ENCODE measurements at places on chromosomes 16 and 17.

- DNase-seq: no peak
These were observed 32.3 kb downstream of the GRB7 start for GRCh38 chr17:39769974-39770587.

DNA sequence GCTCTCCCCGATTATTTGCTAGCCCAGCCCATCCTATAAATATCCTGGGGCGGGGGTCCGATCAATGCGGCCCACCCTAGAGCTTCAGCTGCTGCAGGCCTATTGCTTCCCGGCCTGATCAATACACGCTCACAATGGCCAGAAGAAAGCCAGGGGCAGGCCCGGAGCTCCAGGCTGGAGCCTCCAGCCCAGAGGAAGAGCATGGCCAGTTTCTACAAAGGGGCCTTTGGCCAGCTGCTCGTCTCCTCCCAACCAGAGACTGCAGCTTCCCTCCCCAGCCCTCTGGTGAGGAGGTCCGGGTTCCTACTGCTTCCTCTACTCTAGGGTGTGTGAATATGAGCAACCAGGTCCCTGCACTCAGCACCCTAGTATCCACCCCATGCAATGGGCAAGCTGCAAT is 36.7 kb downstream of the SALL1 start:
- DNase-seq: no peak

DNA sequence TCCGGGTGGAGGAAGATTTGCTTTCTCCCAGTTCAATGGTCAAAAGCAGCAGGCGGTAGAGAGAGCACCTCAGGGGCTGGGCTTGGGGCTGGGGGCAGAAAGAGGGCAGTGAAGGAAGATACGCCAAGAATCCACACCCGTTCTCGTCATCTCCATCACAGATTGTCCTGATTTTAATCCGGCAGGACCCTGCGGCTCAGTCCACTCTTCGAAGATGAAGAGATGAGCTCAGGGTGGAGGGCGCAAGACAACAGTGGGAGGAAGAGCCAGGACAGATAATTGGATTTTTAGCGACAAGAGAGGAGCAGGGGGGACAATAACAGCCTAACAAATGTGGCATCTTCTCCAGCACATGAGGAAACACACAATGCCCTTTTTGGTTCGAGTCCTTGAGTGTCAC is 165.9 kb downstream of the SDK2 start:
- no peak for DNase-seq

- DNase-seq: no peak
These were observed 12.8 kb downstream of the BAHCC1 start for GRCh38 chr17:81408049-81408448.

GRCh38 chr16:85526185-85526974 is 86.7 kb upstream of the GSE1 start:
- DNase-seq: no peak

DNA sequence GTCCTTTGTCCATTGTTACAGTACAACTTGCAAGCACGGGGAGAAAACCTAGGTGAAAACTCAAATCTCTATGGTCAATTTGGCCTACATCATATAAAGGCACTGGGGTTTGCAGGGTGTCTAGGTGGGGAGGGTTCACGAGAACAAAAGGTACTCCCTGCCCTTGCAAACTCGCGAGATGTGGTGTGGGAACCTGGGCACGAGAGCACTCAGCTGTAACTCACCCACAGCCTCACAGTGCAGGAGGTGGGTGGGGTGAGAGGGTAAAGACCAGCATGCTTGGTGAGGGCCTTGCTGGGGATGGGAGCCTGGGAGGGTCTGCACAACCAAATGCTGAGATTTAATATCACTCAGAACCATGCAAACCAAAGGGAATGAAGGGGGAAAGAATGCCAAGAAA is 18.4 kb upstream of the ZNF594 start:
- no peak for DNase-seq

All from AG20443 (cell line).